Neuronal stem cell (in vitro differentiated cells): ENCODE measurements at places on chromosomes 4 and X.

DNA sequence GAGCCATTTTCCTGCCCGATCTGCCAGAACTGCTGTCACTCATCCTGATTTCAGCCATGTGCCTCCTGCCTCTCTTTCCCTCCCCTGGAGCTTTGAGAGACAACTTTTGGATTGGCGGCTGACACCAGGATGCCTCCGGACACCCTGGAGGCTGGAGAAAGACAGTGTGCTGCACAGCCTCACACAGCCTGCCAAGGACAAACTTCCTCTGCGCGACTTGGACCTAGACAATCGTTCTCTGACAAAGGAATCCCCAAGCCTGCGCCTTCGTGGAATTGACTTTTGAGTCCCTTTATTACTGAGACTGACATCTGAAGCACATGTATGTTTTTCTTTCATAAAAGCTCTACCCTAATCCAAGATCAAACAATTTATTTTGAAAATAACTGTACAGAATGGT is 10.8 kb upstream of the LDB2 start:
- DNase-seq = no peak

DNA sequence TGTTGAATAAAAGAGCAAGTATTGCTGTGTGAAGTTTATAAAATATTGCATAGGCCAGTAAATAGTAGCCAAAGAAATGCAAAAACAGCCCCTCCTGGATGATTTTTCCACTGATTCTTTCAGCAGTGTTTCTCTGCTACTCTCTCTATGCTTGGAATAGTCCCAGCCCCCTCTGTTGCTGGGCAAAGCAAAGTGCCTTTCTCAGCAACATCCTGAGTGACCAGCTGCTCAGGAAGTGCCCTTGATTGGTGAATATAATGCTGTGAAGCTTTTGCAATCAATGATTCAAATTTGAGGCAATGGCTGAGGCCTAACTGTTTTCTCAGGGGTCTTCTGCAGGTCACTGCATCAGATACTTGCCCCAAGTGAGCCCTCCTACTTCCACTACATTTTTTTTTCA is 656.7 kb downstream of the ZNF674 start:
- no peak for DNase-seq

- no peak for DNase-seq
Observed at GRCh38 chr4:25307596-25307995, 5.0 kb upstream of the ZCCHC4 start.

- DNase-seq = no peak
Observed at GRCh38 chr4:7938266-7938608, 1.4 kb downstream of the AFAP1 start.

DNA sequence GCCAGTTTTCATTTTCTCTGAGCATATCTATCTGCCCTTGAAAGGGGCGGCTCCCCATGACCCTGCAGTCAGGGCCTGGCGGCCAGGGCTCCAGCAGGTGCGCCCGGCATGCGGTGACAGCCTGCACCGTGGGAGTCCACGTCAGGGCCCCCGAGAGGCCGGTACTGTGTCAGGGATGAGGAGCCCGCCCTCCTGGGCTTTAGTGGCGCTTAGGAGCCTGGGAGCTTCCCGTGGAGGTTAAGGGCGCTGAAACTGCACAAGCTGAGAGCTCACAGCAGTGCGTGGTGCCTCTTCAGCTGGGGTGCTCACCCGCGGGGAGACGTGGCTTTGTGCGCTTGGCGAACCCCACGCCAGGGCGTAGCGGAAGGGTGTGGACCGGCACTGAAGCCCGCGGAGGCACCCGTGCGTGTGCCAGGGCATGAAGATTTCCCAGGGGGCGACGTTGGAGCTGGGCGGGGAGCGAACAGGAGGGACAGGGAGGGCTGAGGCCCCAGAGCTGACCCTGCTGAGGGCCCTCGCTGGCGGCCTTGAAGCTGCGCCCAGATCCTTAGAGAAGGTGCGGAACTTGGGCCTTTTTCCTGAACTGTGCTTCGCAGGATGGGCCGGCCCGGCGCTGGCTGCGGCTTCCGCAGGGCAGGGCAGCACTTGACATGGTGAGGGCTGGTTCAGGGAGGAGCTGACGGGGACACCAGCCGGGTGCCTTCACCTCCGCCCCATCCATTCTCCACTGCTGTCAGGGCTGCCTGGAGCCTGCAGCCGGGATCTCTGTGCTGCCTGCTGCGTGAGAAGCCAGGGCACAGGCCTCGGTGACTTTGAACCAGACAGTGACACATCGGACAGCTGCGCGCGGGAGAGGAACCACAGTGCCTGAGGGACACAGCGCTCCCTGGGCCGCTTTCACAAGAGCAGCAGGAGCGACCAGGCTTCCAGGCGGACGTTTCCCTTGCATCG is 32.9 kb downstream of the HTT-AS start:
- no peak for DNase-seq

DNA sequence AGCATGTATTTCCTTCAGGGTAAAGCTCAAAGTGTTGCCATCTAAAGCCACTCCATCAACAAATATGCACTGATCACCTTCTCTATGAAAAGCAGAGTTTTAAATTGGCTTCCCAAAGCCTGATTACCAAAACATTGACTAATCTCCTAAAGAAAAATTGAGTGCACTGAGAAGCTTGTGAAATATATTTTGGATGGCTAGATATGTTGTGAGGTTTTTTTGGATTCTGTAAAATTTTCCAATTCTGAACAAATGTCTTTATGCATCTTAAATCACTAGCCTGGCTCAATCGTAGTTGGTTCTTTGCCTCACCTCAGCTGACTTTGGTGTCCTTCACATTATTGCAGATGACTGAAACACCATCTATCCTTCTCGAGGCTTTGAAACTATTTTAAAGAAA is 14.9 kb upstream of the EXOSC9 start:
- no peak for DNase-seq

DNA sequence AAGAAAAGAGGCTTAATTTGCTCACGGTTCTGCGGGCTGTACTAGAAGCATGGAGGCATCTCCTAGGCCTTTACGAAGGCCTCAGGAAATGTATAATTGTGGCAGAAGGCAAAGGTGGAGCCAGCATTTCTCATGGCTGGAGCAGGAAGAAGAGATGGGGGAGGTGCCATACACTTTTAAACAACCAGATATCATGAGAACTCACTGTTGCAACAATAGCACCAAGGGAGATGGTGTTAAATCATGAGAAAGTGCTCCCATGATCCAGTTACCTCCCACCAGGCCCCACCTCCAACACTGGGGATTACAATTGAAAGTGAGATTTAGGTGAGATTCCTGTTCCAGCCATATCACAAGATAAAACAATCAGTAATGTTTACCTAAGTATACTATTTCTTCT is 45.5 kb downstream of the MTHFD2L start:
- no peak for DNase-seq

- DNase-seq = no peak
Observed at GRCh38 chr4:160180211-160180610, 1077.3 kb downstream of the RAPGEF2 start.

GRCh38 chrX:154718616-154719015 is 32.3 kb downstream of the GAB3 start:
- no peak for DNase-seq

GRCh38 chrX:149504226-149504914 is 736 bp downstream of the IDS start:
- DNase-seq = no peak

DNA sequence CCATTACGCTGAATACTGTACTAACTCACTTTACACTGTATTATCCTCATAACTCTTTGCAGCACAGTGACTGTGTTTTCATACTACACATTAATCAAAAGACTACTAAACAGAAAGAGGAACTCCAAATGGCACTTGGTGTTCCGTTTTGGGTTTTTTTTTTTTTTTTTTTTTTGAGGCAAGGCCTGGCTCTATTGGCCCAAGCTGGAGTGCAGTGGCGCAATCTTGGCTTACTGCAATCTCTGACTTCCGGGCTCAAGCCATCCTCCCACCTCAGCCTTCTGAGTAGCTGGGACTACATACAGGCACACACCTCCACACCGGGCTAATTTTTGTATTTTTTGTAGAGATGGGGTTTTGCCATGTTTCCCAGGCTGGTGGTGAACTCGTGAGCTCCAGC is 10.7 kb downstream of the KLHL8 start:
- no peak for DNase-seq

GRCh38 chr4:11487139-11487538 is 58.4 kb upstream of the HS3ST1 start:
- DNase-seq = no peak

DNA sequence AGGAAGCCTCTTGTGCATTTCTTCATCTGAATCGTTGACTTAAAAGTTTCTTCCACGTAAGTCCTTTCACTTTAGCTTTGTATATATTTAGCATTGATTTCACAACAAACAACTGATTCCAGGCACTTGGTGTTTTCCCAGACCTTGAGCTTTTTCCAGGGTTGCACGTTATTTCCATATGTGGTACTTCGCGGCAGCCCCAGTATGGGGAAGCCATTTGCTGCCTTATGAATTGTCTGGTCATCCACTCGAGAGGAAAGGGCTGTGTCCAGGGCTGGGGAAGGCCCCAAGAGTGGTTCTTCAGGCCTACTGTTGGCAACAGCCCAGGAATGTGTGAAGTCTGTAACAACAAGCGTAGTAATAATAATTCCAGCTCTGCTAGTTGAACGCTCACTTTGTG is 2.8 kb upstream of the TLR8 start:
- DNase-seq = no peak

DNA sequence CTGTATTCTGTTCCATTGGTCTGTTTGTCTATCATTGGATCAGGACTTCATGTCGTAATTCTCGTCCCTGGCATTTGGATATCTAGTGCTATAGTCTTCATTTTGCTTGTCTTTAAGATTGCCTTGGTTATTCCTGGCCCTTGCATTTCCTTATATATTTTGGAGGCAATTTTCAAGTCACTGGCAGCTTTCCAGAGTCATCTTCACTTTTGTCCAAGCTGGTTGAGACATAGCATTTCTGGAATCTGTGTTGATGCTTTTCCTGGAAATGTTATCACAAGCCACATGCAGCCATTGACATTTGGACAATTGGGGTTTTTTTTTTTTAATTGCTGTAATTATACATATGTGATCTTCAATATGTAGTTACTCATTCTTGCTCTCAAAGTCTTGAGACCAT is 45.2 kb upstream of the HGFAC start:
- no peak for DNase-seq

DNA sequence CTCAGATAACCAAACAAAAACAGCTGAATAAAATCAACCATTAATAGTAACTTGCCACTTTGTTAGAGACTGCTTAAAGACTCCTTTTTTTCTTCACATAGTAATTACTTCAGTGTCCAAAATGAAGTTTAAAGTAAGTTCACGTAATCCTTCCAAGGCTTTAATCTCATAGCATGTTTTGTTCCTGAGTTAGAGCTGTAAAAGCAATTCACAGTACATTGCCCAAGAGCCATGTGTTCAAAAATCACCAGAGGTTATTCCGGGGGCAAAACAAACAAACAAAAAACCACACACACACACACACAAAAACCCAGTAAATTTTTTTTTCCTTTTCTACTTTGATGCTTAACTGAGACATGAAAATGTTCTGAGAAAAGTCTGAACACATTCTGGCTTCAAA is 6.1 kb downstream of the GPR82 start:
- DNase-seq = no peak
